ENCODE measurements at places on chromosomes 2 and 18. TPM values are rescaled to one million over a fixed set of nuclear protein-coding genes. Genes with fewer than 3 reads are reported as not detected.

- no peak for DNase-seq
Observed at GRCh38 chr2:106076941-106077340, 117.2 kb downstream of the UXS1 start.

GRCh38 chr2:207408086-207408794 lies 121.5 kb upstream of the CREB1 start:
- DNase-seq = no peak

DNA sequence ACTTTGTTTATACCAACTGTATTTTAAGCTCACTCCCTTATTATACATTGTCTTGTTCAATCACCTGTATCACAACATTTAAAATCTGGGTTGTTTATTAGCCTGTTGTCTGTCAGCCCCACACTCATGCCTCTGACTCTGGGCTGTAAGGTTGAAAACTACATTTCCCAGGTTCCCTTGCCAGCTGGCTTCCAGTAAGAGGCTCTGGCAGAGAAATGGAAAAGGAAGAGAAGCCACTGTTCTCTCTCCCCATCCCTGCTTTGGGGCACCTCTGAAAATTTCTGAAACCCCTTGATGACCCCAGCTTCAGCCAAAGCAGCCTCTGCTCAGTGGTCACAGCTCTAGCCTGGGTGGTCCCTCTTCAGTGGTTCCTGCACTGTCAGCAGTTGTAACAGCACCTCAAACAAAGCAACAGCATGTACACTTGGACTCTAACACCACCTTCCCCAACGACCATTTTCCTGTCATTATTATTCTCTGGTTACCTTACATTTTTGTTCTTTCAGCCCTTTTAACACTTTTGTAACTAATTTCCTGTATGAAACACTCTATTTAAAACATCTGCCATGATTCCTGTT lies 108.9 kb upstream of the LGALSL start:
- DNase-seq = no peak

- DNase-seq = no peak
Observed at GRCh38 chr18:45049578-45050319, 369.1 kb downstream of the SETBP1 start.

GRCh38 chr2:233802132-233802815 lies 24.1 kb downstream of the MROH2A start:
- DNase-seq = no peak

GRCh38 chr18:74942319-74942910 lies 266.5 kb downstream of the PTGR3 start:
- DNase-seq = no peak

- no peak for DNase-seq
Observed at GRCh38 chr2:187117483-187117882, 268.5 kb upstream of the ZSWIM2 start.

- DNase-seq = no peak
Observed at GRCh38 chr2:241798631-241799521, 10.1 kb upstream of the NEU4 start.

DNA sequence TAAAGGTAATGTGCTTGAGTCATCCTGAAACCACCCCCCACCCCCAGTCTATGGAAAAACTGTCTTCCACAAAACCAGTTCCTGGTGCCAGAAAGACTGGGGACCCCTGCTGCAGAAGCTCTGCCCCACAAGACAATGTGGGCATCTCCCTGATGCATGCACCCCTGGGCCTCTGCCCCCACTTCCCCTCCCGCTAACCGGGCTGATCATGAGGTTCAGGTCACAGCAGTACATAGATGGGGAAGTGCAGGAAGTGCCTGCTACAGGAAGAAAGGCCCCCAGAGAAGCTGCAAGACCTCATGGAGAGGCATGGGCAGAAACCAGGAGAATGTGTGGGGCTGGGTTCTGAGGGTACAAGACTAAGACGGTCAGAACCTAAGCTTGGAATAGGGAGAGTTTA lies 243.4 kb upstream of the ID2 start:
- no peak for DNase-seq

GRCh38 chr2:207417301-207417718 lies 112.5 kb upstream of the CREB1 start:
- DNase-seq = no peak

- DNase-seq = no peak
Observed at GRCh38 chr2:148901142-148901541, 26.1 kb downstream of the KIF5C start.

DNA sequence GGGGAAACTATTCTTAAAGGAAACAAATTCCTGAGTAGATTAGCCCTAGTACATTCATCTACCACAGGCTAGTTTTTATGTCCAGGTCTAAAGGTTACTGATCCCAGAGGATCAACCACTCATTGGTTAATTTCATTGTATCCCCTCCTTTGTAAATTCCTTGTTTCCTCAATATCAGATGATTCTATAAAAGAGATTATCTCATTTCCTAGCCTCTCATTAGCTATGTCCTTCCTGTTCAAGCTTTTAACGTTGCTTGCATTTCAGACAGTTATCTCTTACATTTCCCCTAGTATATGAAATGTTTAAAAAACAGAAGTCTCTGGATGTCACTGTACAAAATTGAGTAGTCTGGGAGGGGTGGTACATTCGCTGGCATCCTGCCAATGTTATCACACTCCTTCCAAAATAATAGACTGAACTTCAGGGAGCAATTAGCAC lies 24.2 kb upstream of the ARMC9 start:
- no peak for DNase-seq

DNA sequence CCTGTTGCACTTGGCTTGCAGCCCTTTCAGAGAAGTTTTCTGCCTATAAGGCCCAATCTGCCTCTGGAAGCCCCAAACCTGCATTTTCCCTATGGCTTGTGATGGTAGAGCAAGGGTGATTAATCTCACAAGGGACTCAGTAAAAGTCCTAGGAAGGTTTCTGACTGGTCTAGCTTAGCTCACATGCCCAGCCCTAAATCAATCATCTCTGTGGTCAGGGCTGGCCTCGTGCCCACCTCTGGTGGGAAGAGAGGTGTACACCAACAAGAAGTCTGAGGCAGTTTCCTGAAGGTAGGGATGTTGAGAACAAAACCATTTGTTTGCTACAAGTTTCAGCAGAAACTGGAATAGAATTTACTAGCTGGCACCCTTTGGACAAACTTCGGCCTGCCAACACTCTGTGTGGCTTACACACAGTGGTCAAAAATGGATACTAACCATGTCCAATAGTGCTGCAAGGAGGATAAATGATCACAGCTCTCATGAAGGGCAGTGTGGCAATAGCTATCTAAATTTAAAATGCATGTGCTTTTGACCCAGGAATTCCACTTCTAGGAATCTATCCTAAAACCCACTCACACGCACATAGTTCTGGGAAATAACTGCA lies 96.4 kb downstream of the EN1 start:
- DNase-seq = no peak

GRCh38 chr18:62880034-62880433 lies 164.7 kb downstream of the PHLPP1 start:
- no peak for DNase-seq

DNA sequence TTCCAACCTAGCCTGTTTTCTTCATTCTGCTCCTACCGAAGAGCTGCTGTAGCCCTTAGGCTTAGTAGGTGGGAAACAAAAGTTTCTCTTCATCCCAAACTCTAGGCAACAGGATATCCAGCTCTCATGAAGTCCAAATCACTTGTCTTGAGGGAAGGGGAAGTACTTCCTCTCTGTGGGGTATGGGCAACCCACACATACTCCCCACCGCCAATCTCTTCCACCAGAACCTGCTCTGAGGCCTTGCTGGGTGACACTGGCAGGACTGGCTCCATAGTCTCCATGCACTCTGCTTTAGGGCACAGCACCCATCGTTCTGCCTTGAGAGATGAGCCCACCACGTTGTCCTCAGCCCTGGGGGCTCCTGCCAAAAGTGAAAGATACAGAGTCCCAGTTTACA lies 173.0 kb downstream of the NCK2 start:
- no peak for DNase-seq

GRCh38 chr2:81412681-81413080 lies 1108.1 kb upstream of the LRRTM1 start:
- DNase-seq = no peak

- no peak for DNase-seq
Observed at GRCh38 chr2:104793966-104794365, 59.9 kb upstream of the POU3F3 start.

DNA sequence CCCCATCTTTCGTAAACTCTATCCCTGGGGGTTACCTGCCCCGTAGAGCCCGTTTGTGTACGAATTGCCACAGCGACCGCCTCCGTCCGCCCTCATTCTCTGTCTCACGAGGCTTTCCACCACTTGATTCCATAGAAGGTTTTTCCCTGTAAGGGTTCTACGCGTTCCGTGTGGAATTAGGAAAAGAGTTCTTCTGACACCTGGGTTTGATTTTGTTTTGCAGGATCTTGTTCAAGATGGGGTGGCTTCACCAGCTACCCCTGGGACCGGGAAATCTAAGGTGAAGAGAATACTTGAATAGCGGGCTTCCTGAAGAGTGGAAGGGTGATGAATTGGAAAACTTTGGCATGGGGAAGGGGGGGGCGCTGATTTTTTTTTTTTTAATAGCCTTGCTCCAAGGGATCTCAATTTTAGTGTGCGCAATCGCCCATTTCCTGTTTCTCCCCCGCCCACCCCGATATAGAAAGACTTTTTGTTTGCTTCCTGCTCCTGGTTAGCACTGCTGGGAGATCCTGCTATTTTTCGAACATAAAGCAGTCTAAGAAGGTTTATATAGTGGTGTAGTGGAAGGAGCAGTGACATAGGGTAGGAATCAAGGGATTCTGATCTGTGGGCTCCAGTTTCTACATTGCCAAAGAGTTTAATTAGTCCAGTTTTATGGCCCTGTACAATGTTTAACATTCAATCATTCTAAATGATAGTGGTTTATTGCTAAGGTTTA lies 564 bp downstream of the GCC2 start:
- no peak for DNase-seq

DNA sequence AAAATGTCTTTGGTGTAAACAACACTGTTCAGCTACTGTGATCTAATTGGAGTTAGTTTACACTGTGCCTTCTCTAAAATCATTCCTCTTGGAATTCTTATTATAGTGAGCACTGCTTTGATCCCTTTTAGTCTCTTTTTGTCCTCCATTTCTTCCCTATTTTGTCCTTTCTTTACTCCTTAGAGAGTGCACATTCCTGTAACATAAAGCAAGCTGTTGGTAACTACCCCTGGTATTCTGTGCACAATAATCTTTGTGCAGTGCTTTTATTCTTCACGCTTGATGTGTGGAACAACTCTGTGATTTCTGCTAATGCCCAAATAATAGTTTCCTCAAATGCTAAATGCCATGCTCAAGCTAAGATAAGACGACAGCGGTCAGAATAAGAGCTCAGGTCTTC lies 401.5 kb downstream of the DPP10 start:
- DNase-seq = no peak

DNA sequence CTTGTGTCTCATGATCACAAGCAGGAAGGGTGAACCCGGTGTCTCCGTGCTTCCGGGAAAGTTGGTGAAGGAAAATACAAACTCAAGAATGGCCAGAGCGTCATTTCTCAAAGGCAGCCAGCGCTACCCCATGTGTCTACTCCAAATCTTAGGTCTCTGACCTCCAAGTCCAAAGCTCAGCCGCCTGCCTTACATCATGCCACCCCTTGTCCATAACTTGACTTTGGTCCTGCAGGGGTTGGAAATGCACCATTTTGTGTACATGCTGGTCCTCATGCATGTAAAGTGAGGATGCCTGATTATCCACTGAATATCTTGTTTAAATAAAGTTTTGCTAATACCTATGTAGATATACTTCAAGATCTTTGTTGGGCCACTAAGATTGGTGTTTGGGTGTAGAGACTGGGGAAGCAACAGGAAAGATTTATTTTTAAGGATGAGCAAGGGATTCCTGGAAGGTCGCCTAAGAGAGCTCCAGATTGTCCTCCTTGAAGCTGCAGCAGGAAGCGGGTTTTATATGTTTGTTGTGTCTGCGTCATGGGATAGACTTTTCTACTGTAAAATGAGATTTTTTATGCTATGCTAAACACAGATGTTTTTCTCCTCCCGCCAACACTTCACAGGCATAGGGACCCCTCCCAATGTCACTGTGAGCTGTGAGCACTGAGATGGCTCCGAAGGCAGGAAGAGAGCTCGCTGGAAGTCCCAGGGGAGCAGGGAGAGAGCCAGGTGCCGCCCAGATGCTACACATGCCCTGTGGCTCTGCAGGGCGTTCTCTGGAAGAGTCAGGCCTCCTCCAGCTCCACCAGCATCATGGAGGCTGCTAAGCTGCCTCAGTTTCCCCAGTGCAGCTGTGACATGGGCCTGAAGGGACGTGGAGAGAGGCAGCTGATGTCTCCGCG lies 176.2 kb upstream of the HDAC4 start:
- DNase-seq = no peak

- DNase-seq = no peak
Observed at GRCh38 chr2:160419776-160420505, 73.7 kb downstream of the RBMS1 start.

- DNase-seq = no peak
Observed at GRCh38 chr2:232481322-232482140, 6.1 kb downstream of the ECEL1 start.

DNA sequence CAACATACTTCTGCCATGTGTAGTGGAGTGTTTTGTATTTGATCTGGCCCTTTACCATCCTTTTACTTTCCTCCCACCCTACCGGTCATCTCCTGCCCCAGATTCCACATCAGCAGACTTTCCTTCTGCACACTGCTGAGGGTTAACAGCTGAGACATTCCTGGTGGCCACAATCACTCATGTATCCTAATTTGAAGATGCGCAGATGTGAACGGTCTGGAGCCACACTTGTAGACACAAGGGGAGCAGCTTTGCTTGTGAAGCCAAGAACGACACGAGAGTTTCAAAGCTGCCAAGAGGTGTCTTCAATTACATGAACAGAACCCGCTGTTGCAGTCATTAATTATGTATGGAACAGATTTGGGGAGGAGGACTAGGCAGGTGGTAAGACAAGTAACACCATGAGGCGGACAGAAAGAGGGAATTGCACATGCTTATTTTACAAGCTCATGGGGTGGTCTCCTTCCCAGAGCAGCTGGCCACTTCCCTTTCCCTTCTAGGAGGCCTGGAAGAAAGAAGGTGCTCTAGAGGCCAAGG lies 260.7 kb upstream of the KLHL29 start:
- no peak for DNase-seq

DNA sequence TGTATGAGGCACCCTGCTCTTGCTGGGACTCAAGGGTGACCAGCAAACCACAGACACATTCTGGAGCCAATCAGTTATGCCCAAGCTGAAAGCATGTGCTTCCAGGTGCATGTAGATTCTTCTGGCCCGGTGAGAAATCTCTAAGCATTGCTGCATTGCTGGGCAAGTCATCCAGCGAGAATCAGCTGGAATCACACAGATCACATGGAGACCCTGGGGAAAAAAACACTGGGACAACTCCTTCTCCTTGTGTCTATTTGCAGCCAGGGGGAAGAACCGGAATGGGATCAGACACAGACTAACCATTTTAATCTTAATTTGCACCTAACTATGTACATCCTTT lies 119.7 kb upstream of the KLF7 start:
- no peak for DNase-seq

- DNase-seq = peak; percentile 18
Observed at GRCh38 chr2:60641811-60642788, 88.6 kb upstream of the BCL11A start.

GRCh38 chr2:8455236-8456150 lies 226.4 kb upstream of the ID2 start:
- no peak for DNase-seq

ZBTB7C gene
- polyA plus RNA-seq = not detected

IFIH1 gene
- 2.2 TPM for polyA plus RNA-seq

SCN7A gene
- 7.0 TPM for polyA plus RNA-seq

ATP6V1B1 gene
- 0.82 TPM for polyA plus RNA-seq

CHCHD5 gene
- 15.2 TPM for polyA plus RNA-seq

ANO7 gene
- polyA plus RNA-seq = 0.40 TPM

POTEJ gene
- polyA plus RNA-seq = not detected

RAB11FIP5 gene
- polyA plus RNA-seq = 37.5 TPM

NAT8 gene
- not detected for polyA plus RNA-seq

Data from AG04450 (cell line).